ENCODE measurements at places on chromosomes 11 and 22.
A peak's percentile ranks its signal among the peaks of the same experiment; 100 is the strongest.

- H3K4me1 ChIP-seq = no peaks in the 10 kb centered on the region
- H3K27me3 ChIP-seq = no peaks in the 10 kb centered on the region
- DNase-seq = no peak
- no peaks in the 10 kb centered on the region for H3K36me3 ChIP-seq
- no peak overlapping the region for H3K27ac ChIP-seq
Measured at GRCh38 chr11:22221143-22221542, 28.3 kb downstream of the ANO5 start.

GRCh38 chr11:40130427-40130826 lies 1329.0 kb downstream of the LRRC4C start:
- no peak overlapping the region for H3K27ac ChIP-seq
- DNase-seq = no peak
- no peak overlapping the region for H3K4me3 ChIP-seq
- H3K36me3 ChIP-seq = no peaks in the 10 kb centered on the region
- no peaks in the 10 kb centered on the region for H3K4me1 ChIP-seq

DNA sequence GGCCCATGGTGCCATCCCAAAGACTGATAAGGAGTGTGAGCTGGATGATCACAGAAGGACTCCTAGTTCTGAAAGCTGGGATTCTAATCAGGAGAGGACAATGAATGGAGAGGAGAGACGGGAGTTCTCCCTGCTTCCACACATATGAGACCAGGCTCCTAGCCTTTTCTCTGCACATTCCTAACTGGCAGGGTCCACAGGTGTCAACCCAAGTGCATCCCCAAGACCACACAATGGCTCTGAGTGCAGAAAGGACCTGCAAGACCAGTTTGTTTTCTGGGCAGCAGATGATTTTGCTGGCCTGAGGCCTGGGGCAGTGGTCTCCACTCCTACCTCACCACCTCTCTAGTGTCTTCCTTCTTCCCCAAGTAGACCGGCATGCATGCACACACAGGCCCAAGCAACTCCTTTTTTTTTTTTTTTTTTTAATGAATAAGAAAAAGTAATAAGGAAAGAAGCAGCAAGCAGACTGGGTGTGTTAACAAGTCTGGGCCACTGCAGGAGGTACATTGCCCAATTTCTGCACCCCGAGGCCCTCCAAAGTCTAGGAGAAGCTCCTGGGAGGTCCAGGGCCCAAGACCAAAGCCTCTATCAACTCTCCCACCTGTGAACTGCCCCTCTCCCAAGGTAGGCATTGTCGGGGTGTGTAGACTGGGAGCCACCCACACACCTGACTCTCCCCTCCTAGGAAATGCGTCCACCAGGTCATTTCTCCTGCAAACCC lies 1.2 kb upstream of the TSKU start:
- peaks cover 40% of the 10 kb centered on the region for H3K4me1 ChIP-seq
- H3K27me3 ChIP-seq = peaks cover 18% of the 10 kb centered on the region
- H3K27ac ChIP-seq = peak overlapping the region; percentile 100
- DNase-seq = no peak
- peak overlapping the region; percentile 96 for H3K4me3 ChIP-seq
- peaks cover 17% of the 10 kb centered on the region for H3K36me3 ChIP-seq

DNA sequence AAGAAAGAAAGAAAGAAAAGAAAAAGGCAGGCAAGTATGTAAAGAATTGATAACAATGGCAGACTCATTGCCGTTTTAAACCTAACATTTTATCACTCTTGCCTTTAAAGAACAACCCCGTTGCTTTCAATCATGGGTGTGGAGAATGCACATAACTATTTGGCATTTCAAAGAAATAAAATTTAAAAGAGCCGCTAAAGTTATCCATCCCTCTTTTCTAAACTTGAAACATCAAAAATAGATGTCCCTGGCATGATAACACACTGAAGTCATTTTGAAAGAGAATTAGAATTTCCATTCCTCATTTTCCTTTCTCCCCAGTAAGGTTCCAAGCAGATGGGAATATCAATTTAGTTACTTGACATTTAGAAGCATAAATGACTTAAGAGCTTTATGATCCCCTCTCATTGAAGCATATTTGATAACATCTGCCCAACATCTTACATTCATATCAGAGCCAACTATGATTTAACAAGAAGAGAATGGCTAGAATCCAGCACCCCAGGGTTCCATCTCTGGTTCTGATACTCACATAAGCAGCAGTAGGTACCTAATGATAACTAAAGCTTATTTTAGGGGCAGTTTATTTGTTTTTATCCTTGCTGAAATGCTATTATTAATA lies 529.6 kb upstream of the LRRC4C start:
- H3K27ac ChIP-seq = no peak overlapping the region
- no peak for DNase-seq
- no peaks in the 10 kb centered on the region for H3K27me3 ChIP-seq
- H3K36me3 ChIP-seq = no peaks in the 10 kb centered on the region

DNA sequence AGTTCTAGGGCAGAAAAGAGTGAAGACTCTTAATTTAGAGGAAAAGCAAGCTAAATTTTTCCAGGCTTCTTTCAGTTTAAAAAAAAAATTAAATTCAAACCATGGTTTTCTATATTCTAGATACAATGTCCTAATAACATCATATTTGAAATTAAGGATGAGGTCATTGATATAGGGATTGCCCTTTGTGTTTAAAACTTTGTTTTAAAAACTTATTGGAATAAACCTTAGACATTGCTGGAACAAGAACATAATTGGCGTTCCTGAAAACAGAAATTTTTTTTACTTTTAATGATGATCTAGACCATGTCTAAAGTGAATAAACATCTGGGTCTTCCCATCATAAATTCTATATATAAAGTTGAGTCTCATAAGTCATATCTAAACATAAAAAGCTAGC lies 859.4 kb upstream of the CHORDC1 start:
- no peak overlapping the region for H3K4me3 ChIP-seq
- H3K27me3 ChIP-seq = peaks cover 4% of the 10 kb centered on the region
- peaks cover 19% of the 10 kb centered on the region for H3K4me1 ChIP-seq

DNA sequence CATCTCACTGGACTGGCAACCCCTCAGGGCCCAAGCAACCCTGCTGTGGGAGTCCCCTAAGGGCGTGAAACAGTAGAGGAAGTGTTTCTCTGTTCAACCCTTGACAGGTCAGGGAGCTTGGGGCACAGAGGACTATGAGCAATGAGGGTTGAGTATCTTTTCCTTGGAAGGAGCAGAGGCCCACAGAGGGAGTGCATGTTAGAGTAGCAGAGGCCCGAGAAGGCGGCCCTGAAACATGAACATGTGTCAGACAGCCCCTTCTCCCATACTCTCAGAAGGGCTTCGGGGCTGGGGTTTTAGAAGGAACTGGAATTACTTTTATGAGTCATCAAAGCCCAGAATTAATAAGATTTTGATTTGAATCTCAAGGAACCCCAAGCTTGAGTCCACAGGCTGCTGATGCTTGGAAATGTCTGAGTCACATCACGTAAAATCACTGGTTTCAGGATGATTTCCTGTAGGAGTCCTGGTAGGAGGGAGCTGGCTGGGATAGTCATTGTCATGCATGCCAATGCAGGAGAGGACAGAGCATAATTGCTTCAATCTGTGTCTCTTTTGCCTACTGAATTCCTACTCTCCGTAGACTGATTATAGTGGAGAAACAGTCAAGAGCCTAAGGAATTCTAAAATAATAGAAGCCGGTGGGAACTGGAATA lies 22.6 kb downstream of the C11orf71 start:
- no peaks in the 10 kb centered on the region for H3K4me1 ChIP-seq
- no peaks in the 10 kb centered on the region for H3K36me3 ChIP-seq
- H3K27ac ChIP-seq = no peak overlapping the region
- DNase-seq = no peak
- H3K27me3 ChIP-seq = no peaks in the 10 kb centered on the region

GRCh38 chr11:60821827-60822599 lies 19.9 kb upstream of the CCDC86 start:
- peaks cover 10% of the 10 kb centered on the region for H3K27me3 ChIP-seq
- no peak for DNase-seq
- no peak overlapping the region for H3K4me3 ChIP-seq
- no peak overlapping the region for H3K27ac ChIP-seq
- no peaks in the 10 kb centered on the region for H3K4me1 ChIP-seq

- no peak overlapping the region for H3K4me3 ChIP-seq
- peaks cover 10% of the 10 kb centered on the region for H3K4me1 ChIP-seq
- H3K36me3 ChIP-seq = no peaks in the 10 kb centered on the region
- no peak overlapping the region for H3K27ac ChIP-seq
- DNase-seq = no peak
Measured at GRCh38 chr11:128553662-128554362, 33.5 kb downstream of the ETS1 start.

DNA sequence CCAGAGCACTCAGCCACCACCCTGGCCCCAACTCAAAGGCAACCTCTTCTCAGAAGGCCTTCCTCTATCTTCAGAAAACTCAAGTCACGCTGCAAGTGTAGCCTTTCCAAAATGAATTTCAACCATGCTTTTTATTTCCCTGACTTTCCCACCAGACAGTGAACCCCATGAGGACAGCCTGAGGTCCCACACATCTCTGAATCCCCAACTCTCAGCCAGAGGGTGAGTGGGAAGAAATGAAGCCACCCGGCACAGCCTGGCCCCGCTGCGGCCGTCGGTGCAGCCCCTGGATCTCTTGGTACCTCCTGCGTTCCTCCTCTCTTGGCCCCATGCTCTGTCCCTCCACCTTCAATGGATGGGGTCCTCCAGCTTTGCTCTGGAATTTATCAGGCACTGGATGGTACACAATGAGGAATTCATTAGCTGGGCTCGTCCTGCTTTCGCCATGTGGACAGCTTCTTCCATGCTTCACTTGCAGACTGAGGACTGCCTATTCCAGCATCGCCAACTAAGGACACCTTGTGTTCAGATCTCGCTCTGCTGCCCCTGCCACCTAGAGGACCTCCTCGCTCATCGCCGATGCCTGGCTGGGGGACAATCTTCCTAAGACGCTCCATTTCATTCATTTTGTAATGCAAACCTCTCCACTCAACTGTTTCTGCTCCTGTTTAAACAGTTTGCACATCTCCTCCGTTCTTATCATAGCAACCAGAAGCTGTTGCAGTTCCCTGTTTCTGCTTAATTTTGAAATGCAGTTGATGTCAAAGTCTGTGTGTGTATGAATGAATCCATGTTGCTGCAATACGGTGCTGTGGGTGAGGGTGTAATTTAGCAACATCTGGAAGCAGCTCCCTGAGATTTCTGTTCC lies 672.1 kb downstream of the TBC1D22A start:
- no peak overlapping the region for H3K4me3 ChIP-seq
- no peak for DNase-seq
- H3K4me1 ChIP-seq = no peaks in the 10 kb centered on the region
- peaks cover 5% of the 10 kb centered on the region for H3K36me3 ChIP-seq
- peaks cover 1% of the 10 kb centered on the region for H3K27me3 ChIP-seq
- H3K27ac ChIP-seq = no peak overlapping the region

DNA sequence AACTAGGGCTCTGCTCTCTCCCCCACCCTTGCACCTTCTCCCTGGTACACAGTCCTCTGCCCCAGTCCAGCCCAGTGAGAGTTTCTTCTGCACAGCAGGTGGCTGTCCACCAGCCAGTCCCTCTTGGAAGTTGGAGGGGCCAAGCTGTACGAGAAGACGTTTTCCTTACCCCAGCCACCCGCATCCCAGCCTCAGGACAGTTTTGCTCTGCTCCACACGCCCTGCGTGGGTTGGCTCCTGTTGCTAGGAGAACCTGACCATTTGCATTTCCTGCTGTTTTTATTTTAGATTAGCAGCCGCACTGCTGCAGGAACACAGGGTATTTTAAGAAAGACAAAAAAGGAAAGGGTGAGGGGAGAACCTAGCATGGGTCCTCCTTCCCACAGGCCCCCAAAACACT lies 17.6 kb upstream of the NRGN start:
- DNase-seq = no peak
- peaks cover 54% of the 10 kb centered on the region for H3K4me1 ChIP-seq
- no peak overlapping the region for H3K4me3 ChIP-seq
- H3K27ac ChIP-seq = no peak overlapping the region
- H3K27me3 ChIP-seq = peaks cover 10% of the 10 kb centered on the region

DNA sequence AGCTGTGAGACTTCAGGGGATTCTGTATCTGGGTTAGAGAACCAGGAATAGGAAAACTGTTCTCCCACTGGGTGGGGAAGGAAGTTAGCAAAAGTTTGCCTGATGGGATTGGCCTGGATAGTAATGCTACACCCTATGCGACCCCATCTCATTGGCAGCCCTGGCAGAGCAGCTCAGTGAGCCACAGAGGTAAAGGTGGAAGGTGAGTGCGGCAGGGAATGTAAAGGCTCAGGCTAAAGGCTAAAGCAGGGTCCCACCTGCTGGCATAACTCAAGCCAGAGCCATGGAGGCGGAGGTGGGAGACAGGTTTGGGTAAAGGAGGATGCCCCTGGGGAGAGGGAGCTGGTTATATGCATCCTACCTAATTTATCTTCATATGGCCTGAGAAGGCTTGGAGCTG lies 18.7 kb downstream of the SSH3 start:
- no peaks in the 10 kb centered on the region for H3K36me3 ChIP-seq
- H3K4me1 ChIP-seq = no peaks in the 10 kb centered on the region
- H3K27me3 ChIP-seq = peaks cover 4% of the 10 kb centered on the region
- no peak overlapping the region for H3K4me3 ChIP-seq

GRCh38 chr22:19002684-19003038 lies 66.6 kb upstream of the PRODH start:
- H3K4me1 ChIP-seq = peaks cover 7% of the 10 kb centered on the region
- H3K4me3 ChIP-seq = peak overlapping the region; percentile 70
- H3K36me3 ChIP-seq = no peaks in the 10 kb centered on the region

DNA sequence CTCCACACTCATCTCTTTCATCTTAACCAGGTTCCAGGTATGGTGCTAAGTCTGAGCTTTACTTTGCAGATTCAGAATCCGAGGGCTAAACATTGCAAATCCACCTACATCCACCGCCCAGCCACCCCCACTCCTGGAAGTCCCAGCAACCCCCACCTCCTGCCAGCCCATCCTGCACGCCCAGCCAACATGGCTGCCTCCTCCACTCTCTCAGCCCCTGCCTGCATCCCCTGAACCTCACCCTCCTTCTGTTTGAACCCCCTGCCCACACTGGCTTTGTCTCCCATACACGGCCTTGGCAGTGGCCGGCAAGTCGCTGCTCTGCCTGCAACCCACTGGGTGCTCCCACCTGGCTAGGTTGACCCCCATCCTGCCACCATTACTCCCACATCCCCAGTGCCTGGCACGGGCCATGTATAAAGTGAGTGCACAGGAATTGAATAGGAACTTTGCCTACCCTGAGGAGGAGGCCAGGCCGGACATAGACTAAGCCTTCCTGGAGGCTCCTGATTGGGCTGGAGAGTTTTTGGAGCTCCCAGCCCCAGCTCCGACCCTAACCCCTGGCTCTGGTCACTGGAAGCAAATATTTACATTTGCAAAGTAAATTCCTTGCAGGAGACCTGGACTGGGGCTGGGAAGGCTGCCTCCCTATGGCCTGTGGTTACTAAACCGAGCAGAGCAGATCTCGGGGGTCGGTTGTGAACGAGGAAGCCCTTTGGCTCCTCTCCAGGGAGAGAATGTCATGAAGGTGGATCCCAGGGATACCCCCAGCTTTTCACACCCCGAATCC lies 14.4 kb downstream of the EMID1 start:
- no peaks in the 10 kb centered on the region for H3K36me3 ChIP-seq
- peaks cover 2% of the 10 kb centered on the region for H3K27me3 ChIP-seq

DNA sequence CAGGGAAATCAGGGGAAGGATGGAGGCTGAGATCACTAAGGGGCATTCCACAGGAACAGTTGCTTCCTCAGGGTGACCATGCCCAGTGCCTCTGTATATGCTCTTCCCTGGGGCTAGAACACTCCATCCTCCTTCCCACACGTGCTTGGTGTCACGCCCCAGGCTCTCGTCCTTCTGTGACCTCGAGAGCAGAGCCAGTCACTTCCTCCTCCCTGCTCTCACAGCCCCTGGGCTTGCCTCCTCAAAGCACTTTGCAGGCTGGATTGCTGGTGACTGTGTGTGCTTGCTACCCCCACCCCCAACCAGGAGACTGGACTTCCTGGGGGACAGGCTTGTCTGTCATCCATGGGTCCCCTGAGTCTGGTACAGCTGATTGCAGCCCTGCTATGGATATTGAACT lies 56.5 kb upstream of the AMPD3 start:
- H3K36me3 ChIP-seq = no peaks in the 10 kb centered on the region
- H3K27ac ChIP-seq = no peak overlapping the region
- peaks cover 4% of the 10 kb centered on the region for H3K27me3 ChIP-seq
- H3K4me3 ChIP-seq = no peak overlapping the region
- H3K4me1 ChIP-seq = no peaks in the 10 kb centered on the region
